Left colon (tissue), 2 donors: ENCODE measurements at places on chromosomes 2 and 18. TPM values are rescaled to one million over a fixed set of nuclear protein-coding genes. Genes with fewer than 3 reads are reported as not detected.

DNA sequence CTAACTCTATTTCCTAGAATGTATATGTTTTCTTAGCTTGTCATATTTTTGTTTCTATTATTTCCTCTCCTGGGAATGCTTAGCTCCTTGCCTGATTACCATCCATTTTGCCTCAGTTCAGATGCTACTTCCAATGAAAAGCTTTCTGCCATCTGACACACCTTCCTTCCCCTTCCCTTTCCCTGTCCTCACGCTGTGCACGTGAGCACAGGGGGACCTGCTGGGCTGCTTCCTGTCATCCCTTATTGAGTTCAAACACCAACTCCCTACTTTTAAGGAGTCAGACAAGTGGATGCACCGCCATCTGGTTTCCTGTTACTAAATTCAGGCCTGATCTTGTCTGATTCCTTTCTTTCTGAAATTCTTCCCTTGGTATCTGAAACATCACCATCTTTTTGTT is 2.4 kb upstream of the INO80C start:
- DNase-seq = no peak

- DNase-seq = no peak
Observed at GRCh38 chr2:167582619-167583018, 664.8 kb downstream of the STK39 start.

The ADCYAP1 gene
- total RNA-seq = 0.21 TPM

GRCh38 chr2:223222397-223222796 is 170.4 kb downstream of the KCNE4 start:
- no peak for DNase-seq

GRCh38 chr18:30175621-30176225 is 866.8 kb downstream of the DSC3 start:
- DNase-seq = no peak

The PROC gene
- 2.9 TPM for total RNA-seq
